ENCODE measurements at places on chromosomes 5 and 9.

- DNase-seq, result no peak
Observed at GRCh38 chr5:172845154-172845553, 11.1 kb downstream of the ERGIC1 start.

- no peak for DNase-seq
Observed at GRCh38 chr5:40490464-40491111, 189.1 kb upstream of the PTGER4 start.

DNA sequence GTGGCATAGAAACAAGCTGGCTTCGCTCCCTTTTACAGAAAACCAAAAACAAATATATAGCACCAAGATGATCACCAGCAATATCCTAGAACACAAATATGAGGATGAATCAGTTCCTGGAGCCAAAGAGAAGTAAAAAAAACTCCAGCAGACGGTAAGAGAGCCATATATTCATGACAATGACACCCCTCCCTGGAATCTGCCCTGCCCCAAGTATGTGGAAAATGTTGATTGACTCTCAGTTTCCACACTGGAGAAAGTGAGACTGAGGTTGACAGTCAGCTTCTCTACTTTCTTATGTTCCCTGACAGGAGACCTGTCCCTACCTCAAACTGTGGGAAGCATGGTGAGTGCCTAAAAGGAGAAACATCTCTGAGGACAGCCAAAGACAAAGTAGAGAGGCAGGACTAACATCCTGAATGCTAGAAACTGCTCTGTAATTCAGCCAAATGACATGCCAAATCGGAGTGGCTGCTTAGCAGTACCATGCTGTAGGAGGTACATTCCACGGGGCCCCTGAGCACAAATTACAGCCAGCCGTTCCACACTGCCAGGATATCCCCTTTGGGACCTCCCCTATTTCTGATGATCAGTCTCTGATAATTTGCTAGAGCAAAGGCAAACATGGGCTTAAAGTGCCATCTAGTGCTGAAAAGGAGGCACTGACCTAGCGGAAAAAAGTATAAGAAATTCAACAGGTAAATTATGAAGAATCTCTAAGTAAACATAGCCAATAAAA, 424.0 kb upstream of the RGMB start:
- no peak for DNase-seq

GRCh38 chr5:112316006-112316405, 103.1 kb downstream of the EPB41L4A start:
- no peak for DNase-seq

DNA sequence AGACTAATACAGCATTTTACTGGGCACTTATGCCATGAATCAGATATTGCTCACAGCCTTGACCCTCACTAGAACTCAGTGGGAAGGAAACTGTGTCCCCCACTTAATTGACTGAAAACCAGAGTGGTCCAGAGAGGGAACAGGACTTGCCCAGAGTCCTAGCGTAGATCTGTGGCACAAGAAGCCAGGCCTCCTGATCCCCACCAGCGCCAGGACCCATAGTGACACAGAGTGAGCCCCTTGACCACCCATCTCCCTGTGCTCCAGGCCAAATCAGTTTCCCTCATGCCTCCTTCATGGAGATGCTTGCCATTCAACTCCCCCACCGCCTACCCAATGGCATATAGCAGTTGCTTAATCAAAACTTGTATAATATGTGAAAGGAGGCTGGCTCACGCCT, 8.3 kb downstream of the KIF12 start:
- no peak for DNase-seq

Measured in left ventricle myocardium superior (tissue), 1 donor.